ENCODE measurements at places on chromosomes 4 and X.
A peak's percentile ranks its signal among the peaks of the same experiment; 100 is the strongest.

- no peak overlapping the region for H3K27ac ChIP-seq
- H3K4me3 ChIP-seq = no peak overlapping the region
Measured at GRCh38 chrX:74272230-74272629, 31.8 kb upstream of the ZCCHC13 start.

DNA sequence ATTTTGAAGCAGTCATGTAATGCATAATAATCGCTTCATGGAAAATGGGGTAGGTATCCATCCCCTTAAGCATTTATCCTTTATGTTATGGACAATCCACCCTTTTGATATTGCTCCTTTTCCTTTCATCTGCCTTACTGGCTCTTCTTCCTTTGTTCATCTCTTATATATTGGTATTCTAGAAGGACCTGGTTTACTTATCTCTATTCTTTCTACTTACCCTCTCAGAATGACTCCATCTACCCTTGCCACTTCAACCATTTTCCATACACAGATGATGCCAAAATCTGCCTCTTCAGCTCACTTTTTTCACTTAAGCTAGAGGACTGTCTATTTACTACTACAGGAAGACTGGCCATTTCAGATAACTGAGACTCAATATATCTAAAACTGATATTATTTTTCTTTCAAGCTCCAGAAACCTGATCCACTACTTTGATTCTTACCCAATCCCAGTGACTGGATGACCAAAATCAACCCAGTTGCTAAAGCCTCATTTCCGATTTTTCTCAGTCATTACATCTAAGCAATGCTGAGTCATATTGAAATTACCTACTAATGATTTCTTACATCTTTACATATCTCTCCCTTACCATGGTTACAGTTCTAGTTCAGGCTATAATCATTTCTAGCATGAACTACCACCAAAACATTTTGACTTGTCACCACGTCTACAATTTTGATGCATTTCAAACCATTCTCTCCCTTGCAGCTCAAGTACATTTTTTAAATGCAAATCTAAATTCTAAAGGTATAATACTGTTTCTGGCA is 93.7 kb downstream of the FAAH2 start:
- H3K27me3 ChIP-seq = no peaks in the 10 kb centered on the region
- no peaks in the 10 kb centered on the region for H3K4me1 ChIP-seq
- H3K36me3 ChIP-seq = no peaks in the 10 kb centered on the region
- no peak for DNase-seq

DNA sequence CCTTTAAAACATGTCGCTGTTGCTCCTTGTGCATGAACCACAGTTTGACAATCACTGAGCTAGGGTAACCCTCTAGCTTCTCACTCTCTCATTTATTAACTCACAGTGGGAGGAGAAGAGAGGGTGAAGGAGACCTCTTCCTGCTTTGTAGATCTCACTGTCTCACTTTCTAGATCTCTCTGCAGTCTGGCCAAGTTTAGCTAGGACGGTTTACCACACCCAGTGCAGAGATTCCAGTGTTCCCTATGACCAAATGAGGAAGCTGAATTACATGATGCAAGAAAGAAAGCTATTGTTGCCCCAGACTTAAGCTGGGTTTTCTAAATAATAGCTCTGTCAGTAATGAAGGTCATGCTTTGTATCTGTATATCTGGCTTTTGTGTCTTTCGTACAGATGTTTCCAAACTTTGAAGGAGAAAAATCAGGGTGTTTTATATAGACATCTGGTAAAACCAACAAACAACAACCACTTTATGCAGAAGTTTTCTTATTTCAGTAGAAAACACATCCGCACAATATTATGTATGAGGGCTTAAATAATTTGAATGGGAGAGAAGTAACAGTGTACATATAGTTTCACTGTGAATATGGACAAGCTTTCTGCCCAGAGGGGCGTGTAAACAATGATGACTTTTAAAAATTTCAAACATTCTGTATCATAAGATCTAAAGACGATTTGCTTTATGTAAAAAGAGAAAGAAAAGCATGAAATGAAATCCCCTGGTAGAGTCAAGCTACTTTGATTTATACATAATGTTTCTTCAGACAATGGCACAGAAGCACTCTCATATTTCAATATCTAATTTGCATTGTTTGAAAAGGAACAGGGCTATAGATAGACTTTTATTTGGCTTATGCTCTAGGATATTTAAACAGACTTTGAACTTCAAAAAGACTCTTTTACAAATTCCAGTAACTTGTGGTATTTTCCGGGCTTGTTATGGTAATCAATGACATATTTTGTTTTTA is 582.3 kb downstream of the FSTL5 start:
- H3K36me3 ChIP-seq = no peaks in the 10 kb centered on the region
- no peak for DNase-seq
- no peak overlapping the region for H3K4me3 ChIP-seq
- no peaks in the 10 kb centered on the region for H3K4me1 ChIP-seq
- no peak overlapping the region for H3K27ac ChIP-seq
- H3K27me3 ChIP-seq = no peaks in the 10 kb centered on the region

DNA sequence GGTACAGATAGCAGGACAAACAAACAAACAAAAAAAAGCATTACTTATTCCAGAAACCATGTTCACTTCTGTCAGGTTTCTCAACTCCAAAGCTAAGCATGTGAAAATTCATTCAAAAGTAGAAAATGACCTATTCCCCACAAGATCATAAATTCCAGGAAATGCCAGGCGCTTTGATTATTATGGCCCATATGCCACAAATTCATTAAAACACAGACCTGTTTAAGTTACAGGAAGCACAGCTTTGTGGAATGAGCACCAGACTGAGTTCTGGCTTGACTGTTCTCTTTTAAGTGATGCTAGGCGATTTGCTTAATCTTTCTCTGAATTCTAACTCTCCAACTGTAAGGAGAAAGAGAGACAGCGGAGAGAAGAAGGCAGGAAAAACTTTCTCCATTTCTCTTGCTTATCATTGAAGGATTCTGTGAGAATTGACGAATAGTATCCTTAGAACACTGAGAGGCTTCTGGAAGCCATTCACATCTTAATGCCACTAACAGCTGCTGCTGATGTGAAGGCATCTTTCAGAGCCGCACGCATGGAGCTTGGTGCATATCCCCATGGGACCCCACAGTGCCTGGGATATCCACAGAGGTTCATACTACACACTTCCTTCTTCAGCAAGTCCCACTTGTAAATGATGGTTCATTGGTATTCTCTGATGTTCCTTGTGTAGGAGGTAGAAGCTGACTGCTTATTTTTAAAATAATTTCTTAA is 138.0 kb downstream of the ZNF674 start:
- H3K27me3 ChIP-seq = no peaks in the 10 kb centered on the region
- H3K27ac ChIP-seq = no peak overlapping the region
- no peak overlapping the region for H3K4me3 ChIP-seq
- no peak for DNase-seq
- H3K36me3 ChIP-seq = no peaks in the 10 kb centered on the region

GRCh38 chr4:160265014-160265413 is 1162.1 kb downstream of the RAPGEF2 start:
- H3K36me3 ChIP-seq = no peaks in the 10 kb centered on the region
- H3K27me3 ChIP-seq = no peaks in the 10 kb centered on the region
- no peaks in the 10 kb centered on the region for H3K4me1 ChIP-seq
- H3K4me3 ChIP-seq = no peak overlapping the region
- no peak for DNase-seq

DNA sequence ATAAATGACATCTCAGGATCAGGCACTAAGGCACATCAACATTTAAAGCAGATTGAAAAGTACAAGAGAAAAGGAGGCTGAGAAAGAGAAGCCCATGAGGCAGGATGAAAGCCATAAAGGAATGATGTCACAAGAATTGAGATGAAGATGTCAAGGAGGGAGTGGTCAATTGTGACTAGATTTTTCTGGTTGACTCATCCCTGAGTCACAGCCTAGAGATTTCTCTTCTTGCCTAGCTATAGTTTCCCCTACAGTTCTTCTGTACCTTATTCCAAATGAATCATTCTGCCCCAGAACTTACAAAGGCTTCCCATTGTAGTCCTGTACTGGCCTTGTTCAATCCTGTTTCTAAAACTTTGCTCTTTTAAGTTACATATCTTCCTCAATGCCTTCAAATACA is 3.4 kb upstream of the USP53 start:
- DNase-seq = no peak
- H3K27me3 ChIP-seq = no peaks in the 10 kb centered on the region
- H3K36me3 ChIP-seq = no peaks in the 10 kb centered on the region
- H3K27ac ChIP-seq = no peak overlapping the region
- H3K4me3 ChIP-seq = no peak overlapping the region

GRCh38 chr4:36904823-36905222 is 339.7 kb upstream of the NWD2 start:
- H3K4me1 ChIP-seq = no peaks in the 10 kb centered on the region

GRCh38 chr4:133147286-133147821 is 1.7 kb upstream of the PCDH10 start:
- peak overlapping the region; percentile 54 for H3K4me3 ChIP-seq
- H3K36me3 ChIP-seq = no peaks in the 10 kb centered on the region
- H3K27ac ChIP-seq = no peak overlapping the region
- peaks cover 3% of the 10 kb centered on the region for H3K27me3 ChIP-seq
- DNase-seq = no peak

DNA sequence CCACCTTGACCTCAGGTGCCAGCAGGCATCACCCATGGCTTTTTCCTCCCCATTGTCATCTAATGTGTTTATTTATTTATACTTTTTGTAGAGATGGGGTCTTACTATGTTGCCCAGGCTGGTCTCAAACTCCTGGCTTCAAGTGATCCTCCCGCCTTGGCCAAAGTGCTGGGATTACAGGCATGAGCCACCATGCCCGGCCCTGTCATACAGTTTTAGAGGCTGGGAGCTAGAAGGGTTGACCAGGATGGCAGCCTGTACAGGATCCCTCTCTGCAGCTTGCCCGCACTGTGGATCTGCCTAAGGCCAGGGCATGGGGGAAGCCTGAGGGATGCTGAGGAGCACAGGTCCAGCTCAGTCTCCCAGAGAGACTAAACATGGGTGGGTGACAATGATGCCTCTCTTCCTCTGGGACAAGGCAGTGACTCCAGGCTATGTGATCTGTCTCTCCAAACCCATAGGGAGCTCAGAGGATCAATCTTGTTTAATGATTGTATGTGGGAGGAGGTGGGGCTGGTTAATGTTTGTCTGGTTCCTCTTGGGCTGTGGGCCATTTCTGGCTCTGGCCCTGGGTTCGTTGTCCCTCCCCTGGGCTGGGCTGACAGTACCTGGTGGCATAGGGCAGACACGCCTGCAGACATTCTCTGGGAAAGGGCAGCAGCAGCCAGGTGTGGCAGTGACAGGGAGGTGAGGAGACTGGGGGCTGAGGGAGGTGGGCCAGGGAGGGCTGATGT is 8.3 kb upstream of the GJB1 start:
- no peaks in the 10 kb centered on the region for H3K27me3 ChIP-seq
- no peaks in the 10 kb centered on the region for H3K36me3 ChIP-seq
- H3K4me1 ChIP-seq = peaks cover 3% of the 10 kb centered on the region

GRCh38 chrX:42188730-42189129 is 265.4 kb upstream of the CASK start:
- no peak overlapping the region for H3K4me3 ChIP-seq
- no peak for DNase-seq
- H3K27ac ChIP-seq = no peak overlapping the region
- no peaks in the 10 kb centered on the region for H3K36me3 ChIP-seq

- no peak overlapping the region for H3K27ac ChIP-seq
- H3K27me3 ChIP-seq = no peaks in the 10 kb centered on the region
- no peaks in the 10 kb centered on the region for H3K4me1 ChIP-seq
- no peaks in the 10 kb centered on the region for H3K36me3 ChIP-seq
- H3K4me3 ChIP-seq = no peak overlapping the region
Measured at GRCh38 chrX:23756165-23756564, 13.1 kb upstream of the ACOT9 start.

GRCh38 chr4:142126890-142127497 is 490.6 kb downstream of the IL15 start:
- no peaks in the 10 kb centered on the region for H3K36me3 ChIP-seq
- H3K27me3 ChIP-seq = no peaks in the 10 kb centered on the region
- peak; percentile 51 for DNase-seq
- no peaks in the 10 kb centered on the region for H3K4me1 ChIP-seq

DNA sequence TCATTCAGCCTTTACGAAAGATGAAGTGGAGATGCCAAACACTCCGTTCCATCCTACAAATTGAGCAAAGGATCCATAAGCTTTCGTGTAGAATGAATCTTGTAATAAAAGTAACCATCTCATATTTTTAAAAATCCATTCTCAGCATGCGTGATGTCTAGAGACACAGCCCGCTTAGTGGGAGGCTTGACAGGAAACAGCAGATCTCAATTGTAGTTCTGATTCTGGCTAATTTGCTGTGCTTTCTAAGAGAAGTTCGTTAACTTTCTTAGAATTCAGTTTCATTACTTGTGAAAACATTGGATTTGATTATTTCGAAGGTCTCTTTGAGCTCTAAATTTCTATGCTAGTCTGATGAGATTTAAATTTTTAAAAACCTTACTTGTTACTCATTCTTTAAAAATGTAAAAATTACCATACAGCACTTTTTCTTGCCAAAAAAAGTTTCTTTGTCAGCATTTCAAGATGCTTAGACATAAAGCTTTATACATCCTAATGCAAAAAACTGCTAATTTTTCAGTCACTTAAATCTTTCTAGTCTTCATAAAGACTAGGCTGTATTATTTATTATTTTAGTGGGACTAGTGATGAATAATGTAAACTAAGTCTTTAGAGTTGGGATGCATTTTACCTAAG is 66.9 kb upstream of the NEIL3 start:
- H3K4me3 ChIP-seq = no peak overlapping the region
- DNase-seq = no peak
- no peaks in the 10 kb centered on the region for H3K36me3 ChIP-seq
- H3K27ac ChIP-seq = no peak overlapping the region
- no peaks in the 10 kb centered on the region for H3K27me3 ChIP-seq
- no peaks in the 10 kb centered on the region for H3K4me1 ChIP-seq

DNA sequence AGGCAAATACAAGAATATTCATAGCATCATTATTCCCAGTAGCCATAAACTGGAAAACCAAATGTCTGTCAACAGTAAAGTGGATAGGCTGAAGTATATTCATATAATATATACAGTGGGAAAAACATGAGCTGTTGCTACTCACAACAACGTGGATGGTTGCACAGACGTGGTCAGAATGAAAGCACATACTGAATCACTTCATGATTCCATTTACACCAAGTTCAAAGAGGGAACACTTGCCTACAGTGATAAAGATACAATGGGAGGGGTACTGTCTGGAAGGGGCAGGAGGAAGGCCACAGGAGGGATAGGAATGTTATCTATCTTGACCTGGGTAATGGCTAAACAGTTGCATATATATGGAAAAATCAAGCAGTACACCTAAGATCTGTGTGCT is 25.3 kb downstream of the APBB2 start:
- H3K4me3 ChIP-seq = no peak overlapping the region
- H3K4me1 ChIP-seq = no peaks in the 10 kb centered on the region
- H3K27ac ChIP-seq = no peak overlapping the region
- H3K27me3 ChIP-seq = no peaks in the 10 kb centered on the region

DNA sequence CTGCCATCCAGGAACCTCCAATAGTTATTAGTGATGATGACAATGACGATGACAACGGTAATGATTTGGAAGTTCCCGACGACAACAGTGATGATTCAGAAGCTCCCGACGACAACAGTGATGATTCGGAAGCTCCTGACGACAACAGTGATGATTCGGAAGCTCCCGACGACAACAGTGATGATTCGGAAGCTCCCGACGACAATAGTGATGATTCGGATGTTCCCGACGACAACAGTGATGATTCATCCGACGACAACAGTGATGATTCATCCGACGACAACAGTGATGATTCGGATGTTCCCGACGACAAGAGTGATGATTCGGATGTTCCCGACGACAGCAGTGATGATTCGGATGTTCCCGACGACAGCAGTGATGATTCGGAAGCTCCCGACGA is 14.7 kb downstream of the CXCR3 start:
- no peak overlapping the region for H3K27ac ChIP-seq
- peaks cover 15% of the 10 kb centered on the region for H3K36me3 ChIP-seq
- H3K4me1 ChIP-seq = no peaks in the 10 kb centered on the region
- no peak for DNase-seq
